ENCODE measurements at places on chromosomes 5 and 9. TPM values are rescaled to one million over a fixed set of nuclear protein-coding genes. Genes with fewer than 3 reads are reported as not detected.
A peak's percentile ranks its signal among the peaks of the same experiment; 100 is the strongest.

GRCh38 chr9:83422527-83422926 lies 115.7 kb downstream of the FRMD3 start:
- no peaks in the 10 kb centered on the region for H3K4me1 ChIP-seq
- H3K27me3 ChIP-seq, result no peaks in the 10 kb centered on the region
- H3K4me3 ChIP-seq, result no peak overlapping the region
- no peaks in the 10 kb centered on the region for H3K36me3 ChIP-seq
- no peak overlapping the region for H3K27ac ChIP-seq
- no peak for DNase-seq

GRCh38 chr9:70868041-70868440 lies 253.4 kb downstream of the TRPM3 start:
- no peaks in the 10 kb centered on the region for H3K4me1 ChIP-seq
- H3K27me3 ChIP-seq, result peaks cover 5% of the 10 kb centered on the region
- H3K36me3 ChIP-seq, result no peaks in the 10 kb centered on the region
- H3K27ac ChIP-seq, result no peak overlapping the region
- DNase-seq, result no peak

DNA sequence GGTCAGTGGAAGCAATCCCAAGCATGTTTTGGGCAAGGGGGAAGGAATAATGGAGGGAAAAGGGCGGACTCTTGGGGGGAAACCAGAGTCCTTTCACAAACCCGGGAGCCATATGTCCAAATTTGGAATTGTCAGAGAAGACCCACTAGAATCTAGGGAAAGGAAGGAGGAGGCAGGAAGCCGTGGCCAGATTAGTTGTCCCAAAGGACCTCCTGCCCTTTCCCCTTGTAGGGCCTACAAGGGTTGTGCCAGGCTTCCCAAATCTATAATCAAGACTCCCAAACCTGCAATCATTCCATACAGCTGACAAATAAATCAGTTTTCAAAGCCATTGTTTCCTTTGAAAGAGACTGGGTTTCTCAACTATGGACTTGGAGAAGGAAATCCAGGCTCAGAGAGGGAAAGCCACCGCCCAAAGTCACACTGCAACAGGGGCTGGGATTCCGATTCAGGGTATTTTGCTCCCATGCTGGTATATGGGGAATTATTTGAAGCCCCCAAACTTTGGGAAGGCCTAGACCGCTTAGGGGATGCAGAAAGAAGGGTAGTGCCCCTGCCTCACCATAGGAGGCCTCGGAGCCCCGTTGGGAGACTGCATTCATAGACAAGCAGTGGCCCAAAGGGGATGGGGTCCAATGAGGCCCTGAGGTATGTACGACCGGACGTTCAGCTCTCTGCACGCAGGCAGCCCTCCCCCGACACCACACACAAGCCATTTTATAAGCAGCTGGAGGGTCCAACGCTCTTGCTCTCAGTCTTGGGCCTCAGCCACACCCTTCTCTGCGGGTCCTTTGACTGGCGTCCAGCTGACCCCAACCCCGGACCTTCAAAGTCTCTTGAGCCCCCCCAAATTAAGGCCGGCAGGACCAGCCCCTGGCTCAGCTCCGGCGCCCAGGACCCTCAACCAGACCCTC lies 815 bp downstream of the ANXA6 start:
- H3K4me1 ChIP-seq, result peaks cover 68% of the 10 kb centered on the region
- DNase-seq, result peak; percentile 64
- peak overlapping the region; percentile 93 for H3K27ac ChIP-seq
- peak overlapping the region; percentile 91 for H3K4me3 ChIP-seq

- no peaks in the 10 kb centered on the region for H3K27me3 ChIP-seq
- peak overlapping the region; percentile 94 for H3K4me3 ChIP-seq
- peaks cover 15% of the 10 kb centered on the region for H3K36me3 ChIP-seq
Measured at GRCh38 chr9:128882677-128883603, 1.0 kb downstream of the LRRC8A start.

DNA sequence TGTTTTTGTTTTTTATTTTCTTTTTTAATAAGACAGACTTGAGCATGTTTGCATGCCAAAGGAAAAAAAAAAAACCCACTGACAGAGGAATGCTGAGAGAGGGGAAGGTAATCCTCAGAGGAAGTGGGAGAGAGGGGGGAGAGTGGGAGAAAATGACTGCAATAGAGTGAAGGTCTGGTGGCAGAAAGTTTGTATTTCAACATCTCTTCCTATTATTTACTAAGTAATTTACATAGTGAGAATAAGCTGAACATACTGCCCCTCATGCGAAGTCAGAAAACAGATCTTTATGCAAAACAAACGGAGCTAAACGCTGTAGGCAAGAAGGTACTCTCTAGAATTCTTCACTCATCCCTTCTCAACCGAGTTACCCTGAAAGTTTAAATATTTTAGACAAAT lies 45.0 kb downstream of the ELL2 start:
- DNase-seq, result no peak
- peaks cover 2% of the 10 kb centered on the region for H3K4me1 ChIP-seq
- H3K4me3 ChIP-seq, result no peak overlapping the region
- H3K27me3 ChIP-seq, result no peaks in the 10 kb centered on the region
- H3K27ac ChIP-seq, result no peak overlapping the region

DNA sequence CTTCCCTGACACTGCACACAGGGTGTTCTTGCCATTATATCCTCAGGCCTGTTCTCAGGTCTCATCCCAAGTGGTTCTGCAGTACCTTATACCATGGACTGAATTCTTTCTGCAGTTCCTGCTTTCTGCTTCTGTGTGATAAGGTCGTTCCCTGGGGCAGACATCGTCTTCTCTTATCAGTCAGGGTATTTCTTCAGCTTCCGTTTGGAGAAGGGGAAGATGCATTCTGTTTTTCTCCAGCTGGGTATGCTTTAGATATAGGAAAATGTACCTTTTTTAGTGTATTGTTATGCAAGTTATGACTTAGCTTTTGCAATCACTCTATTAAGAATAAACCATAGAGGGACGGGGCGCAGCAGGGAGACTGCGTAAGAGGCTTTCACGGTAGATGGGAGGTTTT lies 31.1 kb downstream of the RALGPS1 start:
- peaks cover 14% of the 10 kb centered on the region for H3K27me3 ChIP-seq
- H3K4me1 ChIP-seq, result peaks cover 1% of the 10 kb centered on the region
- no peak overlapping the region for H3K4me3 ChIP-seq
- no peak for DNase-seq
- no peak overlapping the region for H3K27ac ChIP-seq

DNA sequence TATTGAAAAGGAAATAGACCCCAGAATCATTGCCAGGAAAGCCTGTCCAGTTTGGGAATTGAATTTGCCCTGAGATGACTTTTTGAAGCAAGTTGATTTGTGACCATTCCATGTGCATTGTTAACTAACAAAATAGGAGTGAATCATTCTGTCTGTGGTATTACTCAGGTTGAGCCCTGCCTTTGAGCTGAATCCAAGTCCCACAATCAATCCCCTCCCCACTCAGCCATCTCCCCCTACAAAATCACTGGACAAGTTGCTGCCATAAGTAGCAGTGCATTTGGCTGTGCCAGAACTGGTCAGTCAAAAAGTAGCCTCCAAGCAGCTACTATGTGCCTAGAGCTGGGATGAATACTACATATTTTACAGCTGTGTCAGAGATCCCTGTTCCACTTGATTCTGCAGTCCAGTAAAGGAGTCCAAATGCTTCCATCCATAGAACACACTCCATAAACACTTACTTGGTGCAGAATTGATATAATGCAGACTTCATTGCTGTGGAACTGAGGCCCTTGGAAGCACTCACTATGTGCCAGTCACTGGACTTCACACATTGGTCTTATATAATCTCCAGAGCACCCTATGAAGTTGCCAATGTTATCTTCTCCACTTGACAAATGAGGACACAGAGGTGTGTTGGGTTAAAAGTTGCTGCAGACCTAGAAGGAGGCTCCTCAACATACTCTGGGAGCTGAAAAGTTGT lies 96.1 kb downstream of the ZNF462 start:
- peaks cover 2% of the 10 kb centered on the region for H3K27me3 ChIP-seq
- no peaks in the 10 kb centered on the region for H3K36me3 ChIP-seq
- no peak overlapping the region for H3K27ac ChIP-seq
- no peak for DNase-seq
- H3K4me1 ChIP-seq, result peaks cover 13% of the 10 kb centered on the region

DNA sequence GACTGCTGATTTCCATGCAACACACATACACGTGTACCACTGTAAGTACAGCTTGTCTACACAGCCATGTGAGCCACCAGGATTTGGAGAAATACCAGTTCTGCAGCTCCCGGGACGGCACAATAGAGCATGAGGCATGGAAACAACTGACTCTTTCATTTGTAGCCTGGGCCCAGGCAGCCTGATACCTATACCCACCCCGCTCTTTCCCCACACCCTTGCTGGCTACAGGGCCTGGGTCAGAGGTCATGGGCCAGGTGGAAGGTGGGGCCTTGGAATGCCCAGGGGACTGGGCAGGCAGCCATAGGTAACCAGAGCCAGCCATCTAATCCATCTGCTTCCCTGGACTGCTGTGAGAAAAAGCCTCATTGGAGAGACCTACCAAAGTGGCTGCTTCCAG lies 39.0 kb upstream of the ZSWIM6 start:
- H3K4me1 ChIP-seq, result no peaks in the 10 kb centered on the region
- H3K27me3 ChIP-seq, result no peaks in the 10 kb centered on the region
- no peak overlapping the region for H3K4me3 ChIP-seq

DNA sequence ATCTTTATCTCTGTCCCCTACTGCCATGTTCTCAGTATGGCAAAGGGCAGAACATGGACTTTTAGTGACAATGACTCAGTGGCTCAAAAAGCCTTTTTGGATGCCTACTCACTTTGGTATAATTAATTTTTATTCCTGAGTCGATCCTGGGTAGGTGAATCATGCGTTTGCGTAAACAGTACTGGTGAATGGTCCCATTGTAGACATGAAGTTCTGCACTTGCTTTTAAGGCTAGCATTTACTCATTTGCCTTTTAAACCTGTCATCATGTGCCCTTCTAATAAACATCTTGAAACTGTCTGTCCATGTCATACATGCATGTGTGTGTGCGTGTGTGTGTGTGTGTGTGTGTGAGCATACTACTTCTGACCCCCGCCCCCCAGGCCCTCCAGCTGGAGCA lies 223.0 kb downstream of the AUH start:
- no peak overlapping the region for H3K27ac ChIP-seq
- no peaks in the 10 kb centered on the region for H3K27me3 ChIP-seq
- no peak overlapping the region for H3K4me3 ChIP-seq
- DNase-seq, result no peak
- H3K36me3 ChIP-seq, result peaks cover 2% of the 10 kb centered on the region

DNA sequence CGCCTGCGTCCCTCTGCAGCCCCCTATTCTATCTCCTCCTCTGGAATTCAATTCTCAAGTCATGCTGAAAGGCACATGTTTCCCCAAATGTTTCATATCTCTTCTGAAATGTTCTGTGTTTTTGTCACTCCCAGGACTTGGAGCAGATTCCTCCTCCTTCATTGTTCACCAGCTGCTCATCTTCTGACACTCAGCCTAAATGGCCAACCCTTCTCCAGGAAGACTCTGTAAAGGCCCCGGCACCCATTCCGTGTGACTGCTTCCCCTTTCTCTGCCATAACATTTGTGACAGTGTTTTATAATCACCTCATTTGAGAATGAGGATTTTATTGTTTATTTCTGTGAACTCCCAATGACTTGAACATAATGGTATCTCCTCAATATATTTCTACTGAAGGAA lies 170.8 kb upstream of the ADAMTS16 start:
- no peaks in the 10 kb centered on the region for H3K27me3 ChIP-seq
- DNase-seq, result no peak
- no peaks in the 10 kb centered on the region for H3K36me3 ChIP-seq

DNA sequence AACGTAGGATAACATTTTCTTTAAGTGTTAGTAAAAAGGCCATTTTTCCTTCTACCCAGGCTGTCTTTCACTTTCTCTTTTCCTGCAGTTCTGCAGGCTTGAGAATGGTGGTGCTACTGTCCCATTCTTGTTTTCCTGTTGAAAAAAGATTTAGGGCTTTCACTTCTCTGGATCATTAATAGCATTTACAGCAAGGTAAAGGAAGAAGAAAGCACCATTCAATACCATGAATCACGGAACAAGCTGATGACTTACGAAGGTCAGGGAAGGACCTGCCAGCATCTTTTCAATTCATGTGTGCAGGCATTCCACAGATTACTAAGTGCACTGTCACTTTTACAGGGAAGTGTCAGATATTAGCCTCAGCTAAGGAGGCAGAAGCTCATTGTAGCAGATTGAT lies 292.8 kb downstream of the YTHDC2 start:
- H3K4me1 ChIP-seq, result no peaks in the 10 kb centered on the region
- no peak overlapping the region for H3K27ac ChIP-seq
- H3K36me3 ChIP-seq, result no peaks in the 10 kb centered on the region
- no peak for DNase-seq
- H3K27me3 ChIP-seq, result peaks cover 4% of the 10 kb centered on the region
- H3K4me3 ChIP-seq, result no peak overlapping the region

DNA sequence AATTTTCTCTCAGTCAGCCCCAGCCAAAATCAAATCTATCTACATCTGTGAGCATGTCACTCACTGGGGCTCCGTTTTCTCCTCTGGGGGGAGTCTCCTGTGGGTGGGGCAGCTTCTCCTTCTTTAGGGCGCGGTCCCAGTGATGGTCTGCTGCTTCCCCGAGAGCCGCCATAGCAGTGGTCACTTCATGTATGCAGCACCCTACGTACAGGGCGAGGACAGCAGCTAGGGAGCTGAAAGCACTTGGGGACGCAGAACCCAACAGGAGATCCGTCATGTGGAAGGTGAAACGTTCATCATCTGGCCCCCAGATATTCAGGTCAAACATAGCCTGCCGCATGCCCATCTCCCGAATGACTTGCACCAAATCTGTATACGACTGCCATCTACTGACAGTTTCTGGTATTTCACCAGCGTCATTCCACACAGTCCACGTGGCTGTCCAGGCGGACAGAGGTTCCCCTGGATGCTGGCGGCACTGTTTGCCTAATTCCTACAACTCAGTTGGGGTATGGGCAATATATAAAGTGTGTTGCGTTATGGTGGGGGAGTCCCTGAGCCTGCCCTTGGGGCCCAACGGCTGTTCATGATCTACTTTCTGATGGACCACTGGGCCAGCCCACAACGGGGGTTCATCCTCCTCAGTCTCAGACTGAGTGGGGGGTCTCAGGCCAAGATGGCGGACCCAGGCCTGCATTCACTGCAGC lies 795.0 kb downstream of the EFNA5 start:
- no peaks in the 10 kb centered on the region for H3K36me3 ChIP-seq
- peak; percentile 24 for DNase-seq
- H3K4me1 ChIP-seq, result no peaks in the 10 kb centered on the region
- H3K27ac ChIP-seq, result no peak overlapping the region
- no peak overlapping the region for H3K4me3 ChIP-seq

The C5orf63 gene
- total RNA-seq, result 12.0 TPM

The FCHSD1 gene
- 28.2 TPM for total RNA-seq

The ZNF484 gene
- 9.8 TPM for total RNA-seq
